ENCODE measurements at places on chromosomes 3 and 15.

DNA sequence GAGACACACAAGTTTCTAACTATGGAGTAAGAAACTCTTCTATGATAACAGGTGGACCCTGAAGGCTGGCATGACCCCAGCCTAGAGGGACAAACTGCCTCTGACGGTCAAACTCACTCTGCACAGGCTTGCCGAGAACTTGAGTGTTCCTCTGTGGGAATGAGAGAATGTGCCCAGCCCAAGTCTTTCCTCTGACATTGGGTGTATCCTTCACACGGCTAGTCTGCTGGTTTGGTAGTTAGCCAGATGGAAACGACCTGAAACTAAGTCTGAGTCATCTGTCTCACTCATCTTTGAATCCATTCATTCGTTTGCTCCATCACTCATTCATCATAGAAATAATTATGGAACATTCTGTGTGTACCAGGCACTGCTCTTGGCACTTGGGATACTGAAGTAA is 198.4 kb downstream of the ATP10A start:
- no peak for DNase-seq

- no peak for DNase-seq
These were observed 22.4 kb downstream of the FNDC3B start for GRCh38 chr3:172061724-172062184.

DNA sequence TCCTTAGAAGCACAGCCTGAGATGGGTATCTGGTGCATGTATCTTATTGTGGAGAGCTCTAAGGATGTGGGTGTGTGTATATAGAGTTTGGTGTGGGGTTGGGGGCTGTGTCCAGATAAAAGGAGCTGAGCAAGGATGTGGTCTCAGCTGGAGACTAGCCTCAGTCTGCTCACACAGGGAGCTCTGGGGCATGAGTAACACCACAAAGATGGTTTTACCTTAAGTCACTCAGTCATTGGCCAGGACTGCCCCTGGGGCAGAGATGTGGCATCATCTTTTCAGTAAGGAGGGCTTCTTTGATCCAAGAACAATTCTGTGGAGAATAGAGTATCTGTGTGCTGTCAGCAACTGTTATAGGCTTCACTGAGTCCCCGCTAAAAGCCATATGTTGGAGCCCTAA is 163.4 kb upstream of the NUDT16 start:
- no peak for DNase-seq

GRCh38 chr3:62209101-62209500 is 164.2 kb downstream of the FEZF2 start:
- no peak for DNase-seq

DNA sequence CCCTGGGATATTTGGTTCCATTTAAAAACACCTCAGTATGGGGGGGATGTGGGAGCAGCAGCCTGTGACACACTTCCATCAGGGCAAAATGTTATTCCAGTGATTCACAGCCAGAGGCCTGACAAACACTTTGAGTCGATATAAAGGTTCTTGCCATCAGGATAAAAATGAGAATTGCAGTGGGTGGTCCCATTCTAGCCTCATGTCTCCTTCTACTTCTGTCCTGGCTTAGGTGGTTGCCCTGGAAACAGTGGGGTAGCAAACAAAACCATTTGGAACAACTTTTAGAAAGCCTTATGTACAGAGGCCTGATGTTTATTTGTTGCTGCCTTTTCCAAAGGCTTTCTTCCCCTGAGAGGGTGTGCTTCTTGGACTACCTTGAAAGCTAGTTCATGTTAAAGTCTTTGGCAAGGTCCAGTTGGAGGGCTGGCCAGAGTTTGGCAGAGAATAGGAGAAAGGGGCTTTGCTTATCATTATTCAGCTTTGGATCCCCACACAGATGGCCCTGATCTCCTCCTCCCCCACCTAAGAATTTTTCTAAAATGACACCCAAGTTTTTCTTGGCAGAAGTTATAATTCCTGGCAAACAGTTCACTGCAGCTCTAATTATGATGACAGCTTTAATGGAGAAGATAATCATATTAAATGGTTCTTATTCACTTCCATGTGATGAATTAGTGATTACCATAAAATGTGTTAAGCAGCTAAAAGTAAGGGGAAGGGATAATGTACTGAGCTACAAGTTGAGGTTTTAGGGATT is 84.2 kb upstream of the ZNF280D start:
- DNase-seq: no peak

DNA sequence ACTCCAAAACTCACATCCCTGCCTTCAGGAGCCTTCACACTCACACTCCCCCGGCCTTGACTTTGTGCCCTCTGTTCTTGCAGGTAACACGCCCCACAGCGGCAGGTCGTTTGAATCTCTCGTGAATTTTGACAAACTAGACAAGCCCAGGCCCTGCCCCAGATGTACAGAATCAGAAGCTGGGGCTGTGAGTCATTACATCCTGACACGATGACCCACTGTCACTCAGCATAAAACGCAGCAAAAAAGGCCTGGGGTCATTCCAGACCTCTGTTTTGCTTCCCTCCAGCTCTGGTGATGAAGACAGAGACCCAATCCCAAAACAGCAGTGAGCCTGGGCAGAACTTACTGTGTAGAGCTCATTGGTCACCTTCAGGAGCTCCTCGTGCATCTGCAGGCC is 116.4 kb upstream of the RAD18 start:
- no peak for DNase-seq

- DNase-seq: no peak
These were observed 5.8 kb downstream of the KLHL25 start for GRCh38 chr15:85788771-85789495.

DNA sequence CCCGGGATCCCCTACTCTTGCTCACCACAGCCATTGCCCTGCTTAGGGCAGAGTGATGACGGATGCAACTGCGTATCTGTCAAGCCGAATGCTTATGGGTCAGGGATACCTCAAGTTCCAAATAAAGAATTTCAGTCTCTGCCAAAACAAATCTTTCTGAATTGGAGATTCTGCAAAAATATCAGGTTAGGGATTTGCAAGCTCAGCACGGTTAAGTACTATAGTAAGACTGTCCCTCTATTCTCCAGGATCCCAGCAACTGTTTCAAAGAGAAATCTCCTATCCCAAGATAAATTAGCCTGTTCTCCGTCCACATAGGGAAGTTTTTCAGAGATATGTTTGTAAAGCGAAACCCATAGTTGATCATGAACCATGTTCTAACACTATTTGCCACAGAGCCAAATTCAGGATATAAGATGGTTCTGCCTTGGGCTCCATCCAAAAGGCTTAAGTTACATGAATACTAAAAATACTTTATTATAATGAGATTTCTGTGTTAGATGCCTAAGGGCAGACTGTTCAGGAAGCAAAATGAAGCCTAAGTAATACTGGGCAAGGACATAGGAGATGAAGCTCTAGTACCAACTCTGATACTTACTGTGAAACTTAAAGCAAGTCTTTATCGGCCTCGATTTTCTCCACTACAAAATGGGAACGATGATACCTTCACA is 100.1 kb upstream of the LPP start:
- no peak for DNase-seq

- no peak for DNase-seq
These were observed 12.8 kb upstream of the UTS2B start for GRCh38 chr3:191343115-191343514.

GRCh38 chr3:12759693-12760565 is 870 bp upstream of the TMEM40 start:
- DNase-seq: no peak

DNA sequence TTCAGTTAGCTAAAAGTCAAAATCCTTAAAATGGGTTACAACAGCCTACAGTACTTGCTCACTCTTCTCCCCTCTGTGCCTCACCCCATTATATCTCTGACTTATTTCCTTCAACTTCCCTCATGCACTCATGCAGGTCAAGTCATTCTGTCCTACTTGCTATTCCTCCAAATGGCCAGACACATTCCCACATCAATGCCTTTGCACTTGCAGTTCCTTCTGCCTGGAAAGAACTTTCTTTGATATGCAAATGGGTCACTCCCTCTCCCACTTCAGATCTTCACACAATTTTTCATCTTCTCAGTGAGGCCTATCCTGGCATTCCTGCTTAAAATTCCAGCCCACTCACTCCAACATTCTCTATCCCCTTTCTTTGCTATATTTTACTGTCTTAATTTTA is 547.2 kb upstream of the TGFBR2 start:
- no peak for DNase-seq

DNA sequence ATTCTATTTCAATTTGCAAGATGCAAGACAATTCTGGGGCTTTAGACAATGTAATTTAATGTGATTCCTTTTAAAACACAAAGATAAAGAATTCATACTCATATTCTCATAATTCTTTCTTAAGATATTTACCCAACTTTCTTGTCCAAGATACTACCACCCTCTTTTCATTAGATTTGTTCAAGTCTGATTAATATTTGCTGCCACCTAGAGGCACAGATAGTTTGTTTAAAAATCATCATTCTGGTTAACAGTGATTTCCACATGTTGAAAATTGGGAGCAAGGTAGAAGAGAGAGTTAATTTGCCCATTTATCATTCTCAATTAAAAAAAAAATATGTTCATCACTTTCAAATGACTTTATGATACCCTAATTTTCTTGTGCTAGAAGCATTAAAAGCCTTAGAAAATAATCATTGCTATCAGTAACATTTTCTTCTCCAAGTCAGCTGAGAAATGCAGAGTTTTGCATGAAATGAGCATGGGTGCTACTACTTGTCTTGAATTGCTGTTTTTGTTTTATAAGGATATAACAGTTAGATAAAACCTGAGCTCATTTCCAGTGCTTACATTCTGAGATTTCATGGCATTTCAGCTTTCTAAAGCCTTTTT is 11.6 kb downstream of the TAMM41 start:
- no peak for DNase-seq

DNA sequence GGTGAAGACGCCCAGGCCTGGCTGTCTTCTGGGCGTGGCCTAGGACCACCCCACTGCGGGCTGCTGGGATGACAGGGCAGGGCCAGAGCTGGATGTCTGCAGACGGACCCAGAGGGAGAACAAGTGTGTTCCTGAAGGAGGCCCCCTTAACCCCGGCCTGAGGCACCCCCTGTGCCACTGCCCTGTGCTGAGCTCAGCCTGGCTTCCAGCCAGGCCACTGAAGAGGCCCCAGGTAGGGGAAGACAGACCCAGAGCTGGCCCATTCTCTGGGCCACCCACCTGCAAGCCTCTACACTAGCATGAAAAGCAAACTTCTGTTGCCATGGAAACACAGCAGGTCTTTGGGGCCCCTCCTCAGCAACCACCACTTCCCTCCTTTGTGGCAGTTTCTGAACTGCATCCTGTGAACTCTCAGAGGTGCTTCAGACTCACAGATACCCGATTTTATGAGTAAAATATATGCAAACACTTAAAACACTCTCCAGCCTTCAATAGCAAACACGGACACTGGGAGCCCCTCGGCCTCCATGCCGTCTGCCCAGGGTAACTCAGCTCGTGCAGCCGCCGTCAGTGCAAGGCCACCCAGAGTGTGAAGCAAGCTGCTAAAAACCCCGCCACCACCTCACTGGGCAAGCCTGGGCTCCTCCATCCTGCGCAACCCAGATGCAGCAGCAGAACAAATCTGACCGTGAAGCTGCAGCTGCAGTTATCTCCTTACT is 42.5 kb downstream of the CMTM6 start:
- peak; percentile 78 for DNase-seq

DNA sequence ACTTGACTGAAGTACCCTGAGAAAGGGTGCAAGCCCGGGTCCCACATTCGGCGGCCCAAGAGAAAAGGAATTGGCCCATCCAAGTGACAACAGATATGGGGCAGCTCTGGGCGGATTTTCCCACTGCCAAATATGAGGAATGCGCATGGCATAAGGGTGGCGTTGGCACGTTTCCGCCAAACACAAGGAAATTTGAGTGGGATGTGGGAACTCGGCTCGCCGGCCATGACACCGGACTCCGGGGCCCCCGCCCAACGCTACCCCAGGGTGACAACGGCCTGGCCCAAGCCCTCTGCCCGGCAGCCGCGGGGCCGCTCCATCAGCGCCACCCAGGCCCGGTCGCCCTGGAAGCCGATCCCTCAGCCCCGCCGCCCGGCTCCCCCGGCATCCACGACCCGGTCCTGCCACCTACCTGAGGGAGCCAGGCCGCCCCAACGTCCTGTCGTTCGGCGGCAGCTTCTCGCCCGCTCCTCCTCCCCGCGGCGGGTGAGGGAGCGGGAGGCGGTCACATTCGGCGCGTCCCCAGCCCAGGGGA is 449 bp downstream of the RAF1 start:
- no peak for DNase-seq

- DNase-seq: no peak
These were observed 11.4 kb downstream of the SPRED1 start for GRCh38 chr15:38263996-38264395.
